ENCODE measurements at places on chromosomes 3 and 15.

DNA sequence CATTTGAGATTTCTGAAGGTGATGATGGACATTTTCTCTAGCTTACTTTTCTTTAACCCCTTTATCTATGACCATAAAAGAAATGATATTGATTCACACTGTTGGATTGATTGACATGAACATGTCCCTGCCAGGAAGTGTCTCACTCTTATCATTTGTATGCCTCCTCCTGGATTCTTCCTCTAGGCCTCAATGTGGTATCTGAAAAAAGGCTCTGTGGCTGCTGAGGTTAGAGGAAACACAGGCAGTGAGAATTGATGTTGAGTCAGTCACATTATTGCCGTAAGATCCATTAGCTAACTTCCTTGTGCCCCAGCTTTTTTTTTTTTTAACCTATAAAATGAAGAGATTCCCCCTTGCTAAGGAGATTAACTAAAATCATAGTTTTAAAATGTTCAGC lies 8.0 kb upstream of the THRB start:
- DNase-seq: no peak

DNA sequence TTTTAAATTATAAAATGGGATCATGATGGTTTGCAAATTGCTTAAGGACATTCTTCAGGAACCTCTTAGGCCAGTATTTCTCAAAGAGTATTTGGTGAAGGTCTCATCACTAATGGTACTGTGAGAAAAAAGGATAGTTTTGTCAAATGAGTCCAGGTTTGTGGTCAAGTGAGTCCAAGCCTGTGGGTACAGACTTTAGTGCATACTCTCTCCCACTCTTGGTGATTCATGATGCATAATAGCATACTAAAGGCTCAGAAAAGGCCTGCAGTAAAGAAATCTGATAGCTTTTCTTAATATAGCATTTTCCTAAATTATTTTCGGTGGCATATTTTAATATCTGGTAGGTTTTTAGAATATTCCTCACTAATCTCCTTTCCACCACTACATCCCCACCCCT lies 20.0 kb downstream of the BOC start:
- DNase-seq: no peak

- DNase-seq: no peak
Observed at GRCh38 chr3:85796140-85796539, 837.4 kb downstream of the CADM2 start.

DNA sequence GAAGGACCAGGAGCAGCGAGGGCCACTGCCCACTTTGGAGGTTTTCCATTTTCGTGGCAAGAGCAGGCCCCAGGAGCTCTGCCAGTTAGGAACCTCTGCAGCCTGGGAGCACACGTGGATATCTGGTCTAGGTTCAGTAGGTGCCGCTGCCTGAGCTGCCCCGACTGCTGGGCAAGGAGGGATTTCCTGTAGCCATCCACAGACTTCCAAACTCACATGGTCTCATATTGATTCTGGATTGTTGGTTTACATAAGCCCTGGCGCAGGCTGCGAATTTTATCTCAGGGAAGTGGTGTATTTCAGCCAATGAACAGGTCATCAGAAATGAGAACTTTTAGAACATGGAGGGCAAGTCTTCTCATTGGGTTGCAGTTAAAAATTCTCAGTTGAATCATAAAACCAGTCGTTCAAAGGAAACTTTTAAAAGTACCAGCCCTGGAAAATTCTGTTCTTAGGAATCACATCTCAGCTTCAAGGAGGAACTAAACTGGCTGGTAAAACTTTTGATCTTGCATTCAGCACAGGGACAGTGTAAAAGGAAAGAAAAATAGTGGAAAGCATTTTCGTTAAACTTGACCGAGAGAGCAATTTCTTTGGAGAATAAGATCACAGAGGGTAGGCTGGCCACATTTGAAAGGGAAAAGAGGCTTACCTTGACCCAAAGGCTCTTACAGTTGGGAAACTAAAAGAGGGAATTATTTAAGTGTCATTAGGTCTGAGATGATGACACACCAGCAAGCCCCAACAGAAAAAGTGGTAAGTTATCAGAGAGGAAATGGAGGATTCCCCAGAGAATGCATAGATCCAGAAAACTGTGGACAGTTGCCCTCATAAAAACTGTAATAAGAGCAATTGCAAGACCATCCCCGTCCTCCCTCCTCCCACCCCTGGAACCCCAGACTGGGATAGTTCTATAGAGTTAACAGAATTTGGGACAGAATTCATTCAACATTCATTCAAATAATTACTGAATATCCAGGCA lies 6.4 kb upstream of the RTP3 start:
- no peak for DNase-seq

DNA sequence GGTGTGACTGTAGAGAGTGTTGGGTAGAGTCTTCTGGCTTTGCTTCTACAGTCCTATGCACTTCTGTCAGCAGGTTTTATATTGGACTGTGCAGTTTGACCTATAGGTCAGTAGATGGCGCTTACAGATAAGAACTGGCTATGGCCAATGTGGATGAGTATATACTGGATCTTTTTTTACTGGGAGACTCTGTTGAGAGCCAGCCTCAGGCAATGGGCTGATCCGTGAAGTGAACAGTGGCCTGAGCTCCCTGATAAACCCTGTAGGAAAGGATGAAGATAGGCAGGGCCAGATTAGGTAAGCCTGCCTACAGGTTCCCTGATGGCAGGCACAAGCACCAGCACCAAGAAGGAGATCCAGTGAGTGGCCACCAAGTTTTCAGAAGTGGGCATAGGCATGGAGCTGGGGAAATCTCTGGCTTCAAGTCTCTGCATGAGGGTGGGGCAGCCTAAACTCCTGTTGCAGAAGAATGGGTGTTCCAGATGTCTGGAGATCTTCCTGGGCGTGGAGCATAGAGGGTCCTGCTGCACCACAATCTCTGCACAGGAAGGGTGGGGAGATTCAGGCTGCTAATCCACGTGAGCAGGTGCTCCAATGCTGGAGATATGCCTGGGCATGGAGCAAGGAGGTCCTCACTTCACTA lies 326.0 kb upstream of the SGO1 start:
- no peak for DNase-seq

- no peak for DNase-seq
Observed at GRCh38 chr3:186209810-186210752, 101.2 kb upstream of the ETV5 start.

GRCh38 chr3:40649346-40649745 lies 124.6 kb downstream of the ZNF621 start:
- DNase-seq: no peak

- no peak for DNase-seq
Observed at GRCh38 chr15:95192923-95193322, 961.6 kb downstream of the MCTP2 start.

GRCh38 chr3:87101861-87102625 lies 111.1 kb upstream of the VGLL3 start:
- no peak for DNase-seq

GRCh38 chr3:115616461-115616860 lies 6.8 kb upstream of the GAP43 start:
- no peak for DNase-seq

DNA sequence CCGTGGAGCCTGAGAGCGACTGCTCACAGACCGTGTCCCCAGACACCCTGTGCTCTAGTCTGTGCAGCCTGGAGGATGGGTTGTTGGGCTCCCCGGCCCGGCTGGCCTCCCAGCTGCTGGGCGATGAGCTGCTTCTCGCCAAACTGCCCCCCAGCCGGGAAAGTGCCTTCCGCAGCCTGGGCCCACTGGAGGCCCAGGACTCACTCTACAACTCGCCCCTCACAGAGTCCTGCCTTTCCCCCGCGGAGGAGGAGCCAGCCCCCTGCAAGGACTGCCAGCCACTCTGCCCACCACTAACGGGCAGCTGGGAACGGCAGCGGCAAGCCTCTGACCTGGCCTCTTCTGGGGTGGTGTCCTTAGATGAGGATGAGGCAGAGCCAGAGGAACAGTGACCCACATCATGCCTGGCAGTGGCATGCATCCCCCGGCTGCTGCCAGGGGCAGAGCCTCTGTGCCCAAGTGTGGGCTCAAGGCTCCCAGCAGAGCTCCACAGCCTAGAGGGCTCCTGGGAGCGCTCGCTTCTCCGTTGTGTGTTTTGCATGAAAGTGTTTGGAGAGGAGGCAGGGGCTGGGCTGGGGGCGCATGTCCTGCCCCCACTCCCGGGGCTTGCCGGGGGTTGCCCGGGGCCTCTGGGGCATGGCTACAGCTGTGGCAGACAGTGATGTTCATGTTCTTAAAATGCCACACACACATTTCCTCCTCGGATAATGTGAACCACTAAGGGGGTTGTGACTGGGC lies 7.3 kb downstream of the FAM131A start:
- no peak for DNase-seq

DNA sequence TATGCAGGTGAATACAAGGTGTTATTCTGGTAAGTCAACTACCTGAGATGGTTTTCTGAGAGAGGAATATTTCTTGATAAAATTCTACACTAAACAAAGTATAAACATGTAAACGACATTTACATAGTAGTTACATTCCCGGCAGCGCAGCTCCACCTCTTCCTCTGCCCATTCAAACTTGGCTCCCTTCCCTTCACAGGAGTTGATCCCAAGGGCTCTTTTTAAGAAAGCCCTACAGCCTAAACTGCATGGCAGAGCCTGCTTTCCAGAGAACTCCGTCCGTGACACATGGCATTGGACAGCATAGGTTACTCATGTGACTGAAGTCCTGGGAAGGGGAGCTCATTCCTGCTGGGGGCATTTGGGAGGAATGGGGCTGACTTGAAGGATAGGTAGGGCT lies 22.0 kb upstream of the LCTL start:
- DNase-seq: no peak

GRCh38 chr3:183800243-183800863 lies 25.0 kb downstream of the MAP6D1 start:
- DNase-seq: no peak

DNA sequence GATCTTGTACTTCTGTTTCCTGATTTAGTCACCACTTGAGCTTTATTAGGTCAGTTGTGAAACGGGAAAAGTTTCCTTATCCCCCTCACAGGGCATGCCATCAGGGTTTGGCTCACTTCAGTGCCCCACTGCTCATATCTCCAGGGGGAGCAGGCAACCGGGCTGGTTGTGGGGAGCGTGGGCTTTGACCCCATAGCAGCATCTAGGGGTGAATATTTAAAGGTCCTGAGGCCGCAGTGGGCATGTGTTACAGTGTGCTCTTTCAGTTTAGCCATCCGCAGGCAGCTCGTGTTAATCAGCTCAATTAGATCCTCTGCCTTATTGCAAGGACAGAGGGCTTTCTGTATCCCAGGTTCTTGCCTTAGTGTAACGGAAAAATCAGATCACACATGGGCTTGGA lies 71.9 kb downstream of the MRPL46 start:
- DNase-seq: no peak

DNA sequence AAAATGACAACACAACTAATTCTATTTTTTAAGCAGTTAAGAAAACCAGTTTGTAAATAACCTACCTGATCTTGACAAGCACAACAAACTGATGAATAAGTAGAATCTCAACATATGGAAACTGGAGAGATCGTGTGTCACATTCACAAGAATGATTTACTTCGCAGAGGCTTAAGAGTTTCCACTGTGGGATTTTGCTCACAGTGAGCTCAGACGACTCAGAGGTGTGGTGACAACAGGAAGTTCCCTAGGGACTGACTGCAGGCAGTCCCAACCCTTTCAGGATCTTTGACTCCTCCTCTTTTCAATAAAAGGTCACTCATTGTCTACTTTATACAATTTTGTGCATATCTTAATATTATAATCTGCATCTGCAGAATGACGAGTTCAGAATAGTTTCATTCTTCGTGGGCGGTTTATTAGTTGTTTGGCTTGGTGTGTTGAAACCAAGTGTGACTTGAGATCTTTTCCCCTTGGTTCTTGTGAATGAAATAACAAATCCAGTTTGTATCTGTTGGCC lies at the start of gene LIPH:
TSS of gene LIPH (minus strand) at position 231 of the 520 bp plus-strand sequence. CDS start at position 114, 117 bp downstream.
- no peak for DNase-seq

- no peak for DNase-seq
Observed at GRCh38 chr3:72924055-72924454, 36.2 kb downstream of the GXYLT2 start.

- DNase-seq: no peak
Observed at GRCh38 chr15:87215100-87215499, 1041.4 kb downstream of the NTRK3 start.

- DNase-seq: no peak
Observed at GRCh38 chr3:11476735-11477144, 167.0 kb downstream of the VGLL4 start.

GRCh38 chr3:27639271-27639670 lies 82.9 kb downstream of the EOMES start:
- DNase-seq: no peak

- DNase-seq: no peak
Observed at GRCh38 chr3:108079877-108080276, 11.0 kb downstream of the CD47 start.

GRCh38 chr3:116018646-116019045 lies 395.3 kb downstream of the GAP43 start:
- DNase-seq: no peak

- no peak for DNase-seq
Observed at GRCh38 chr3:71987828-71988227, 202.9 kb upstream of the PROK2 start.

GRCh38 chr3:194049394-194049793 lies 86.6 kb upstream of the HES1 start:
- no peak for DNase-seq

DNA sequence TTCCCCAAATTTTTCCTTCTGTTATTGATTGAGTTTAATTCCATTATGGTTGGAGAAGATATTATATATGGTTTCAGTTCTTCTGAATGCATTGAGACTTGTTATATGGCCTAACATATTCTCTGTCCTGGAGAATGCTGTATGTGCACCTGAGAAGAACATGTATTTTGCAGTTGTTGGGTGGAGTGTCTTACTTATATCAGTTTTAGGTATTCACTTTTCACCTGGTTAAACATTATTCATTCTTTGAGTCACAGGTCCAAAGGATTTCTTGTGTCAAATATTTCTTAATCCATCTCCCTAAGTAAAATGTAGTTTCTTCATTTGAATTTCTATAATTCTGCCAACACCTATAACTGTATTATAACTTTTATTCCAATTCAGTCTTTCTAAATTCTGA lies 17.8 kb downstream of the ACKR2 start:
- no peak for DNase-seq

- DNase-seq: no peak
Observed at GRCh38 chr3:184608209-184608608, 46.6 kb downstream of the EPHB3 start.

DNA sequence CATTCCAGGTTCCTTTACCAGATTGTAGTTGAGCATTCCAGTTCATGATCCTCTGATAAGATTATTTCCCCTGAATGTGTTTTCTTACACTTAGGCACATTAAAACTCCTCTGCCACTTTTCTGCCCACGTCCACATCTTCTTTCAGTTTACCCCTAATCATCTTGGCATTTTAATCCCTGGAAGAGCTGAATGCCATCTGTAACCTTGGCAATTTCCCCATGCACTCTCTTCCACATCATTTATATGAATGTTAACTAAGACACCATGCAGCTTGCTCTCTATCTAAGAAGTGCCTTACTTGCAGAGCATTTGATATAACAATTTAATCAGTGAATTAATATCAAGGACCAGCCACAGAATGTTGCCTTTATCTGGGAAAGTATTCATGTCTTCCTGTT lies 25.8 kb downstream of the TIMP4 start:
- no peak for DNase-seq

DNA sequence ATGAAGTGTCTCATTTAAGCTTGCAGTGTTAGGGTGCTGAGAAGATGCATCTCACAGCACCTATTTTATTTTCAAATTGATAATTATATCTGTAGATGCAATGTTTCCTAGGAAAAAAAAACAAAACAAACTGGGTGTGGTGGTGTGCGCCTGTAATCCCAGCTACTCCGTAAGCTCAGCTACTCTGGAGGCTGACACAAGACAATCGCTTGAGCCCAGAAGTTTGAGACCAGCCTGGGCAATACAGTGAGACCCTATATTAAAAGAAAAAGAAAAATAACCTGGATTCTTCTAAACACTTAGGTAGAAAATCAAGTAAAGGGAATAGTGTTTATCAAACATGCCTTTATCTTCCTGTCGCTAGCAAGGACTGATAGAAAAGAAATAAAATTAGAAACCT lies 1.9 kb downstream of the MINDY2 start:
- DNase-seq: no peak
